ENCODE measurements at places on chromosomes 2 and 18.

DNA sequence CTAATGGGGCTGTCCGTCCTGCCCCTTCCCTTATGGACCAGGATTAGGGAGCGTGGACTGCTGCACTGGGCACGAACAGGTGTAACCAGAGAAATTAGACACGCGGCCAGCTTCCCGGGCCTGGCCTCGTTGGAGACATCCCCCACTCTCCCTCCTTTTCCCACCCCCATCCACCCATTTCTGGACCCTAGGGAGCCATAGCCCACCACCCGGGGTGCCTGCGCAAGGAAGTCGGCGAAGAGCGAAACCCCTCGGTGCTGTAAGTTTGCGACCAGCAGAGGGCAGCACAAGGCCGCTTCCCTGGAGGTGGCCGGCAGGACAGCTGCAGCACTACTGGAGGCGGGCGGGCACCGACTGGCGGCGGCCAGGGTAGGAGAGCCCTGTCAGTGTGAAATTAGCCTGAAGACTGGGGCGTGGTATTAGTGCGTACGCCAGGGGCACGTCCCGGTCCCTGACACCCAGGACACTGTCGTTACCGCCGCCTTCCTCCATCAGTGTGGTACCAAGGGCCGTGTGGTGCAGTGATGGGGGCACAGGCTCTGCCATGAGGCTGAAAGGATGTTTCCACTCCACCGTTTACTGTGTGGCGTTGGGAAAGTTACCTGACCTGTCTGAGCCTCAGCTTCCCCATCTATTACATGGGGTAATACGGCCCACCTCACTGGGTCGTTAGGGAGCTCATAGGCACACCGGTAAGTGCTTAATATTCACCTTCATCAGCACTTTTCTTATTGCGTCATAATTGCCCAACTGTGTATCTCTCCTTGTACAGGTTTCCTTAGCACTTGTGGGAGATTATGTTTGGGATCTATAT, 36.0 kb upstream of the CD207 start:
- H3K4me1 ChIP-seq, result peaks cover 3% of the 10 kb centered on the region
- peak; percentile 90 for DNase-seq
- peaks cover 43% of the 10 kb centered on the region for H3K27me3 ChIP-seq

GRCh38 chr2:88521445-88522073, 69.1 kb upstream of the FOXI3 start:
- H3K4me1 ChIP-seq, result no peaks in the 10 kb centered on the region
- peaks cover 10% of the 10 kb centered on the region for H3K27me3 ChIP-seq
- no peak for DNase-seq

GRCh38 chr2:203937788-203938187, 1.2 kb downstream of the ICOS start:
- peaks cover 69% of the 10 kb centered on the region for H3K4me1 ChIP-seq
- H3K36me3 ChIP-seq, result peaks cover 61% of the 10 kb centered on the region
- no peak for DNase-seq

DNA sequence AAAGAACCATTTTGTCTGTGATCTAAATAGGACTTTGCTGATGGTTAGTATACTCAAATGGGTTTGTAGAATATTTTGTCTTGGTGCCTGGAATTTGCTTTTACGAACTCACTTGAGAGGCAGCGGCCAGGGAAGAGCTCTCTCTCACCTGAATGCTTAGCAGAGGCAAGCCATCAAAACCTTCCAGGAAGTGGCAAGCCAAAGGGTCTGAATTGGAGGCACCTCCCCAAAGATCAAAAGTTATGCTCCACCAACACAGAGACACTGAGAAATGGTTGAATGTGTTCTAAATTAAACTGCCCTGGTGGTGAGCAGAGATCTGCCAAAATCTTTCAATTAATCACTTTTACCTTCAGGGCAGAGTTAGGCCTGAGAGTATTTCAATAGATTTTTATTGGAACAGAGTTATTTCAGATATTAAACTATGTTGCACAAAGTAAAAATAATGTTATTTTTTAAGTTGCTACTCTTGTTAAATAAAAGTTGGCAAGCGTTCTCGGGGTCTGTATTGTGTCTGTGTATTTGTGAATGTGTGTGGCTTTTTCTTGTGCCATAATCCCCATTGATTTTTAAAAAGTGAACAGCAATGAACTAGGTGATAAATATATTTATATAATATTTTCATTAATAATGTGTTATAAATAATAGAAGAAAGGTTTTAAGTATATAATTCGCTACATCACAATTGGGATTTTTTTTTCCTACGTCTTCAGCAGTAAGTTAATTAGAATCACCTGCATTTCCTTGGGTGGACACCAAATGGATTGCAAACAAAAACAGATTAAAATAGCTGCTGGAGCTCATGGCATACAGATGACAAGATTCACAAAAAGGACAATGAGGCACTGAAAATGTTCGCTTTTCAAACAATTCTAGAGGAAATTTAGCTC, 416.1 kb downstream of the ARHGAP15 start:
- no peak for DNase-seq
- peaks cover 20% of the 10 kb centered on the region for H3K36me3 ChIP-seq
- peaks cover 27% of the 10 kb centered on the region for H3K4me1 ChIP-seq

DNA sequence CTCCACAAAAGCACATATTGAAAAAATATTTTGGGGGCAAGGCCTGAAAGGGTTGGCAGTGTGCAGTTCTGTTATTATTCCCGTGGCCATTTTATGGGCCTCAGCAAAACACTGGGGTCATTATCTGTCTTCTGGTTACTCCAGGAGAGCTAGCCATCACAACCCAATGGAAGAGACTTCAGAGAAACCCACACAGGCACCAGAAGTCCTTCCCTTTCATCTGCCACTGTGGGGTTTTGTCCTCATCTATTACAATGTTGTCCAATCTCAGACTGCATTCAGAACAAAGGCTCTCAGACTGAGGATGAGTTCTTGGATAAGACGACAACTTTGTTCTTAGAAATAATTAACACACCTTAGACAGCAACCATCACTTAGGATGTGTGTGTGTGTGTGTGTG, 98.4 kb downstream of the PIEZO2 start:
- no peak for DNase-seq
- H3K27me3 ChIP-seq, result no peaks in the 10 kb centered on the region
- H3K4me1 ChIP-seq, result no peaks in the 10 kb centered on the region
- no peak overlapping the region for H3K27ac ChIP-seq

GRCh38 chr2:88082781-88083180, 15.2 kb downstream of the SMYD1 start:
- H3K36me3 ChIP-seq, result no peaks in the 10 kb centered on the region
- H3K27ac ChIP-seq, result no peak overlapping the region

DNA sequence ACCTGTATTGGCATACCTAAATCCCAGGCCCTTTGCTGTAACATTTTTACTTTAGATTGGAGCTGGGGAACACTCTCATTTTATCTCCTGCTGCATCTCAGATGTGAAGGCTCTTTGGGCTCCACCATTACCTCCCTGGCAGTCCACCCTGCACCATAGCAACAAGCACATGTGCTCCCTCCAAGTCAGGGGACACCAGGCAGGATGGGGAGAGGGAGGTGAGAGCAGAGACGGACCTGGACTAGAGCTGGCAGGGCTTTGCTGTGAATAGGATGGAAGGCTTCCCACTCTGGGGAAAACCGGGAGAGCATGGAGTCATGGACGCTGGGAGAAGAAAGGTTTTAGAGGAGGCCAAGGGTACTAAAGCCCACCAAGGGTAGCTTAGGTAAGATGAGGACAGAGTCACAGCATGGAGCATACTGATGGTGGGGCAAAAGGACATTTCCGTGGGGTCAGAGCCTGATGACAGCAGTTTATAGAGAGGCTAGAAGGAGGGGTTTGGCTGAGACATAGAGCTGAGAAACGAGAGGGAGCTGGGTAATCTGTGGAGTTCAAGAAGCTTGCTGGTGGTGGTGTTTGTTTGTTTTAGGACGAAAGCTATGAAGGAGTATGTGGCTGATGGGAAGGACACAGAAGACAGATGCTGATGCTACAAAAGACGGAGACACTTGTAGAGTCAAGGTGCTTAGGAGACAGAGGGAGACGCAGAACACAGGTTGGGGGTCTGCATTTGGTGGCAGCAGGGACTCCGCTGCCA, 134.8 kb downstream of the COL6A3 start:
- no peak overlapping the region for H3K27ac ChIP-seq
- H3K27me3 ChIP-seq, result peaks cover 20% of the 10 kb centered on the region

GRCh38 chr18:23545247-23545789, 41.0 kb downstream of the NPC1 start:
- H3K36me3 ChIP-seq, result peaks cover 49% of the 10 kb centered on the region
- no peak for DNase-seq
- H3K27ac ChIP-seq, result no peak overlapping the region
- no peak overlapping the region for H3K4me3 ChIP-seq
- no peaks in the 10 kb centered on the region for H3K27me3 ChIP-seq

DNA sequence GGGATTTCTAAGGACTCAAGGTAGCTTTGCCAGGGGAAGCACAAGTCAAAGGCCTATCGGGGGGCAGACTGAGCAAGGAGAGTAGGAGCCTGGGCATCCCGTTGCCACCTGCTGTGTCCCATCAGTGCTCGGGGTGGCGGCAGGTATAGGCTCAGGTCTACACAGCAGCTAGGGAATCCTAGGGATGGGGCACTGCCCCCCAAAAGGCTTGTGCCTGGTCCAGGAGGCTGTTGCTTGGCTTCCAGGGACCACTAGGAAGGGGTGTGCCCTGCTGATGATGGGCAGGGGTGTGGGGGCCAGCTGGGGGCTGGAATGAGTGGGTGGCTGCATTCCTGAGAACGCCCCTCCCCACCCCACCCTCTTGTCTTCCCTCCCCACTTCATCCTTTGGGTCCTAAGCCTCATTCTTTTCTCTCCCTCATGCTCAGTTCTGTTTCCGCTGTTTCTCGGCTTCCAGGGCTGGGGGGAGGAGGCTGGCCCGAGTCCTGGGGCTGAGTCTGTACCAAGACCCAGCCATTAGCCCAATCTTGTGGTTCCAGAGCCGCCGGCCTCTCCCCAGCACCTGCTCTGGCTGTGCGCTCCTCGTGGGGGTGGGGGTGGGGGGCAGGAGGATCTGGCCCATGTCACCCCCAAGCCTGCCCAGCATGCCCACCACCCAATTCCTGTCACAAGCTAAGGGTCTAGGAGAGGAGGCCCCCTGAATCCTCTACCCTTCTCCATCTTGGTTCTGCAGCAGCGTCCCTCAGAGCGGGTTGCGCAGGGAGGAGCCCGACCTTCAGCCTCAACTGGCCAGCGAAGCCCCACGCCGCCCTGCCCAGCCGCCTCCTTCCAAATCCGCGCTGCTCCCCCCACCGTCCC, 12.8 kb downstream of the SPEG start:
- peaks cover 25% of the 10 kb centered on the region for H3K27me3 ChIP-seq
- no peaks in the 10 kb centered on the region for H3K36me3 ChIP-seq
- no peak overlapping the region for H3K4me3 ChIP-seq
- H3K27ac ChIP-seq, result no peak overlapping the region
- DNase-seq, result no peak
- H3K4me1 ChIP-seq, result peaks cover 8% of the 10 kb centered on the region

GRCh38 chr2:105895990-105896764, 151.5 kb downstream of the NCK2 start:
- H3K4me1 ChIP-seq, result peaks cover 29% of the 10 kb centered on the region
- no peak for DNase-seq
- no peak overlapping the region for H3K4me3 ChIP-seq
- peaks cover 71% of the 10 kb centered on the region for H3K36me3 ChIP-seq
- H3K27ac ChIP-seq, result peak overlapping the region; percentile 37

DNA sequence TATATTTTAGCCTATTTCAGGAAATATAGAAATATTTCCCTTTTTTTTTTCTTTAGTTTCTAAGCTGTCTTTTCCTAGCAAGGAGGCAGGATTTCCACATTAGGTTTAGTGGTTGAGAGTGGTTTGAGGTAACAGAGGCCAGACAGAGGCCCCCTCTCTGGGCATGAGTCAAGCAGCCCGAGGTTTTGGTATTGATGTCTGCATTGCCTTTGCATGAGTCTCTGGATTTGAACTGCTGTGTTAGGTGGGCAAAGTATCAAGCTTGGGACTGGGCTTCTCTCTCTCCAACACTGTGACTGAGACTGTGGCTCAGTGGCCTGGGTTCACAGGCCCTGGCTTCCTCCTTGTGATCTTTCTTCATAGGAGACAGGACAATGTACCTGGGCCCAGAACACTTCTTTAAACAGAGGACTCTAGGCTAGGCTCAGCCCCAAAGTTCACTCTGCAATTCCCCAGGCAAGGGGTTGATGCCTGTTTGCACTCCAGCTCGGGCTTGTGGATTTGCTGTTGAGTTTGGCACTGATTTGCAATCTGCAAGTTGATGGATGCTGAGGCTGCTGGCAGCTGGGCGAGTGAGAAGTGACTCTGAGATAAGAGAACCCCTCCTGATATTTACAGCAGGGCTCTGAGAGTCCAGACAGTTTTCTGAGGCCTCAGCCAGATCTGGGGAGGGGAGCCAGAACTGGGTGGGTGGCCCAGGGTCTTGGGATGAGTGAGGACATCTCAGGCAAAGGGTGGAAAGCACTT, 271.2 kb downstream of the EN1 start:
- no peak overlapping the region for H3K27ac ChIP-seq
- H3K36me3 ChIP-seq, result no peaks in the 10 kb centered on the region
- H3K4me1 ChIP-seq, result no peaks in the 10 kb centered on the region
- H3K4me3 ChIP-seq, result no peak overlapping the region
- peaks cover 4% of the 10 kb centered on the region for H3K27me3 ChIP-seq

GRCh38 chr2:231185050-231185725, 13.2 kb upstream of the ARMC9 start:
- H3K4me1 ChIP-seq, result peaks cover 6% of the 10 kb centered on the region
- no peak overlapping the region for H3K4me3 ChIP-seq
- H3K27me3 ChIP-seq, result peaks cover 17% of the 10 kb centered on the region

DNA sequence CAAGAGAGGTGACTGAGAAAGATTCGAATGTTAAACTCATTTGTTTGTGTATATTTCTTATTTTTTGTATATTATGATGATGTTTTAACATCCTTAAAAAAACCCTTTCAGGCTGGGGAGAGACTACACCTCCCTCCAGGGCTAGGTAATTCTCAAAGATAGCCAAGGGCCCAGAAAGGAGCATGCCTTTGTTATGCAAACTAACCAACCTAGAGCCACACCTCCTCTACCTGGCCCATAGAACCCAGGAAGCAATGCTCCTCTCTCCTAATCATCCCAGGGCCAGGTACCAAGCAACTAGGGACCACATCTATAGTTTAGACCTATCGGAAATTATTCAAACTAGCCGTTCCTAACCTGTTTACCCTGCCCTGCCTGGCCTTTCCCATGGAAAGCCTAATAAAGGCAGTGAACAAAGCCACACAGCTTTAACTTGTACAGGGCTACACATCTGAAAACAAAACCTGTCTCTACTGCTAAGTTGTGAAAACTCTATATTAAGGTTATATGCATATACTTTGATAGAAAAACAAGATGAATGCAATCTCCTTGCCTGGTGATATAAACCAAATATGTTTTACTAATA, 79.7 kb downstream of the COLEC12 start:
- no peak overlapping the region for H3K4me3 ChIP-seq
- no peak overlapping the region for H3K27ac ChIP-seq
- no peaks in the 10 kb centered on the region for H3K4me1 ChIP-seq
- H3K36me3 ChIP-seq, result no peaks in the 10 kb centered on the region
- DNase-seq, result no peak

- no peaks in the 10 kb centered on the region for H3K4me1 ChIP-seq
- no peak overlapping the region for H3K27ac ChIP-seq
- peaks cover 6% of the 10 kb centered on the region for H3K27me3 ChIP-seq
Observed at GRCh38 chr18:75923169-75923568, 495.7 kb upstream of the SMIM21 start.

GRCh38 chr2:10279946-10280463, 22.7 kb upstream of the HPCAL1 start:
- H3K4me3 ChIP-seq, result no peak overlapping the region
- H3K27me3 ChIP-seq, result peaks cover 5% of the 10 kb centered on the region
- no peak overlapping the region for H3K27ac ChIP-seq
- H3K36me3 ChIP-seq, result no peaks in the 10 kb centered on the region

Measured in activated naive CD8-positive, alpha-beta T cell treated with anti-CD3 and anti-CD28 coated beads, Interleukin-2, amount 50 U/mL, for 24 hours (primary cell).